Right cardiac atrium (tissue), 5 donors: ENCODE measurements at places on chromosomes 6 and 20. TPM values are rescaled to one million over a fixed set of nuclear protein-coding genes. Genes with fewer than 3 reads are reported as not detected.
A peak's percentile ranks its signal among the peaks of the same experiment; 100 is the strongest.

The OPRL1 gene
- total RNA-seq = 1.3 TPM

The FRK gene
- total RNA-seq = 5.8 TPM

DNA sequence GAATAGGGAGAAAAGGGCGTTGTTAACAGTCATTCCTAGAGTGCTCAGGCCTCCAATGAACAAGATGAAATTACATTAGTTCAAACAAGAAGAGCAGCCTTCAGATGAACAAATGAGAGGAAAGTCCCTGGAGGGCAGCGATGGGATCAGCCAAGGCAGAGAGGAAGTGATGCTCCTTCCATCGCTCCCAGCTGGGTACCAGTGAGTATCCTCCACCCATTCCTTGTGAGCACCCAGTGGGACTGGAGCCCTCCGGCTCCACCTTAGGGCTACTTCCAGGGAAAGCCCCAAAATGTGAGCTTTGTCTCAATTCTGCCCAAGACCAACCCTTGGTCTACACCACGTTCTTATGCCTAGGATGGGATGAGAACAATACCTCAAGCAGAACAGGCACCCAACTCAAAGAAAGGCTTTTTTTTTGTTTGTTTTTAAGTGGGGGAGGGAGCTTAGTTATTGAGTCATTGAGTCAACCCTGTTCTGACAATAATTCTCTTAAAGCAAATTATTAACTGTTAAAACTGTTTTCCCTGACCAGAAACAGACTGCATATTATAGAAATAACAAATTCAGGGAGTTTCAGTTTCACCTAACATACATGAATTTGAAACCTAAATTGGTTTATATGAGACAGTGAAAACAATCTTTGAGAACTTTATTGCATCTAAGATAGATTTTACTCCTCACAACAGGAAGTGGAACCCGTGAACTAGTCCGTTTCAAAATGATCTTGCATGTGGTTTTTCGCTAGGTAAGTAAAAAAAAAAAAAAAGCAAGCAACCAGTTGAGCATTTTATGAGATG is 106.9 kb downstream of the IPCEF1 start:
- no peak for DNase-seq

DNA sequence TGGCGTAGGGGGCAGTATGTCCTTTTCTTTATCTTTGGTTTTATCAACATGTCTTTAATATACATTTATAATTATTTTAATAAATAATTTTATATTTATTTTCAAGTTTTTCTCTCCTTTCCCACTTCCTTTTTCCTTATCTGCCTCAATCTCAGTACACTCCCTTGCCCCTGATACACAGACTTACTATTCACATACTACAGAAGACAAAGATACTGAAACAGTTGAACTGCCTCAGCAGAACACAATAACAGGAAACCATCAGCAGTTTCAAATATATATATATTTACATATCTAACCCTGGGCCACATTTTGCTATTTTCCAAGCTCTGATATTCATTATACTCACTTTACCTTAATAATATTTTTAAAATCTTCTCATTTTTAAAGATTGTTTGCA is 19.8 kb downstream of the IBTK start:
- DNase-seq = no peak

GRCh38 chr20:35353646-35354045 is 58.1 kb downstream of the UQCC1 start:
- DNase-seq = no peak

DNA sequence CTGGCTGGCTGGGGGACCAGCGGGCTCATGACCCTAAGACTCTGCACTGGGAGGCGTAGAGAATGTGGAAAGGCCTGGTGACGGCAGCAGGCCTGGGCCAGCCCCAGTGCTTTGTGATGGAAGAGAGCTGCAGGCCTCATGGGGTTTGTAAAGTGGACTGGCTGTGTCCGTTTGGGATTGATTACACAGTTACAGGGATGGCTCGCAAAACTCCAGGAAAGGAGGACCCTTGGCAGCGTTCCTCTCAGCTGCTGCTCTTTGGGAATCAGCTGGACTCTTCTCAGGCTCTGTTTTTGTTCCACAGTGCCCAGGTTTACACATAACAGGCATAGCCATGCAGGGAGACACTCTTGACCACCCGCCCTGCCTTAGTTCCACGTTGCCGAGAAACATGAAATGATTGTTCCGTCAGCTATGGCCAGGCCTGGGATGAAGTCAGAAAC is 89.0 kb downstream of the SLX4IP start:
- peak; percentile 86 for DNase-seq

GRCh38 chr6:116287689-116288282 is 8.1 kb upstream of the TSPYL1 start:
- DNase-seq = no peak

DNA sequence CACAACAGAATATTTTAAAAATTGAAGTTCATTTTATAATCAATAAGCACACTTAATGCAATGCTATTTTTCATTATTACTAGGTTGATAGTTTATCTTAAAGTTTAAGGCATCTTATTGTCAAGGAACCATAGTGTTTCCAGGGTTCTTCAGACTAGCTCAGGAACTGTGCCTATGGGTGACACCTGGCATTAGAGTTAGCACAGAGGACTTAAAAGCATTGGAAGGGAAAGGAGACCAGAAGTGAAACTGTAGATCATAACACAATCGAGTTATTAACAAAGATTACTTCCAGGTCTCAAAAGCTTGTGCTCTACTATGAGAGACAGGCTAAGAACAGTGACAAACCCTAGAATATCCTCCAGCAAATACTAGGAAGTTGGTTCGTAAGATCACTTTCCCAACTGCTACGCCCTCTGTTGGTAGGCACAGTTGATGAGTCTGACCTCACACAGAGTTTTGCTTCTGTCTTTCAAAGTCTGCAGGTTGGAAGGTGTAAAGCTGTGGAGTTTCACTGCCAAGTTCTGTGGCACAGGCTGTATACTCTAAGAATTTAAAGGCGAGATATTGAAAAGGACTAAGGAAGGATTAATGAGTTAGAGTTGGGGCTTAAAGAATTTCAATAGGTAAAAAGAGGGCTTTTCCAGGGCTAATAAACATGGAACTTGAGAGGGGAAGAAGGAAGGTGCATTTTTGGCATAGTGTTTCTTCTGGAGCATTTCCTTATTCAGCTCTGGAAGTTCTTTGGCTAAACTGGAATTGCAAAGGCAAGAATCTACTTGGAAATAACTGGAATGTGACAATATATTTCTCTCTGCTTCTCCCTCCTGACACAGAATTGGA is 531.3 kb upstream of the JAG1 start:
- peak; percentile 48 for DNase-seq

DNA sequence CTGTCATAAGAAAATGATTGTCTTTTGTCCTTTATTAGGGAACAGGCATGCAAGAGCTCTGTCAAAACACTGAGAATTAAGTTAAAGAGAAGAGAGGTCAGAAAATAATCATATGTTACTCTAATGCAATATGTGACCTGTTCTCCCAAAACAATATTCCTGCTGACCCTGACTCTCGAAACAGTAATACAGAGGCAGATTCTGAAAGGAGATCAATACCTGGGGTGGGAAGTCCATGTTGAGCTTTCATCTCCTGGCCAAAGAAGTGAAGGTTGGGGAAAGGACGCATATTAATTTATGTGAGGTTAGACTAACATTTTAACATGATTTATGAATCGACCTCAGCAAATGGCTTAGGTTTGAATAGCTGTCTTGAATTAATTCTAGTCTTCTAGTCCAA is 243.0 kb downstream of the PTPRK start:
- no peak for DNase-seq

DNA sequence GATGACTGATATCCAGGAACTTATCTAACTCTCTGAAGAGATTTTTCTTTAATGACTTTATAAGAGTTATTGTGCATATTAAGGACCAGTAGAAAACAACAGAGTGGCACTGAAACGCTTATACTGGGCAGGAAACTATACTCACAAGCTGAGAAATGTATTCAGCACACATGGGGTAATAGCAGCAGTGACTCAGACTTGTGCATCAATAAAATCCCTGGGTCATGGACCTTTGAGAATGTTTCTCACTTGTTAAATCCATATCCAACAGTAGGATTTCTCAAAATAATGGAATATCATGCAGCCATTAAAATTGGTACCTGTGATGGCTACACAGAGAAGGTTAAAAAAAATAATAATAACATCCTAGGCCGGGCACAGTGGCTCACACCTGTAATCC is 219.5 kb downstream of the BTBD9 start:
- DNase-seq = no peak

DNA sequence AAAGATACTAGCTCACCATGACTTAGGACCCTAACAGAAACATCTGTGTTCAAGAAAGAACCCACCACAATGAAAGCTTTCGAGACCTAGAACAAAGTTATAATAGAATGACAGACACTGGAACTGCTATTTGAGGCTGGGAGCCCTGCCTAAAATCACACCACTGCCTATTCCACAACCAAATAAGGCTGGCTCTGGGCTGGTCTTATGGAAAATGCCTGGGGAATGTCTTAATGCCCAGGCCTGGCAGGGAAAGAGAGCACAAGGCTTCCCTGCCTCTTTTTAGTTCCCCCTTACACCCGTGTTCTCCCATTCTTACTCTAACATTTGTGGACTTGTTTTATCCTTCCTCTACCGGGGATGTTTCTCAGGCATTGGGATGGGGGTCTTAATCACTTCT is 5.6 kb upstream of the METTL24 start:
- DNase-seq = no peak

DNA sequence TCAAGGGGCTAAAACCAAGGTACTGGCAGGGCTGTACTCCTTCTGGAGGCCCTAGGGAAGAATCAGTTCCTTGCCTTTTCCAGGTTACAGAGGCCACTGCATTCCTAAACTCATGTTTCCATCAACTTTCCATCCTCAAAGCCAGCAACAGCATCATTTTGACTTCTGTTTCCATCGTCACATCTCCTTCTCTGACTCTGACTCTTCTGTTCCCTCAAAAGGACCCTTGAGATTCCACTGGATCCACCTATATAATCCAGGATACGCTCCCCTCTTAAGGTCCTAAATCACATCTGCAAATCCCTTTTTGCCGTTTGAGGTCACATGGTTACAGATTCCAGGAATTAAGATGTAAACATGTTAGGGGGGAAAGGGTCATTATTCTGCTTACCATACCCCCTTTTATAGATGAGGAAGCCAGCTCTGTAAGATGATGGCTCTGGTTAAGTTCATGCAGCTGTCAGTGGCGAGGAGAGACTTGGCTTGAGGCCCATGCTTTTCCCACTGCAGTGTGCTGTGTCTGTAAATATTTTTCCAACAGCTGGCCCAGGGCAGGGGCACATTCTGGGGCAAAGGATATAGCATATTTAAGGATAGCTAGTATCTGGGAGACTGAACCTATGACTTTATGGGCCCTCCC is 114.6 kb downstream of the TNFRSF21 start:
- peak; percentile 20 for DNase-seq

- DNase-seq = no peak
Measured at GRCh38 chr6:151482290-151482689, 11.5 kb upstream of the CCDC170 start.

GRCh38 chr6:151436802-151437201 is 15.1 kb downstream of the RMND1 start:
- DNase-seq = no peak

DNA sequence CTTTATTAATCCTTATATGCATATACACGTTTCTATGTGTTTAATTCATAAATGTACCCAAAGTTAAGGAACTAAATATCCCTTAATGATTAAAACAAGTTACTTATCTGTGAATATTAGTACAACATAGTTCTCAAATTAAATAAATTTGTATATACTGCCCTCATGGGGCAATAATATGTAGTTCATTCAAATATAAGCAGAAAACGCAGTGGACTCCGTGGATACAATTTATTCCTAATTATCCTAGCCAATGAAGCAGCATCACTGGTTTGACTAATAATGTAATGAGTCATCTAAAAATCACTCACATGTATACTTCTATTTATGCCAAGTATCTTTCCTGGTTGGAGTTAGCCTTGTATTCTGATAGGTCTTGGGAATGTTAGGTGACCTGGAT is 111.6 kb downstream of the TBC1D32 start:
- no peak for DNase-seq

DNA sequence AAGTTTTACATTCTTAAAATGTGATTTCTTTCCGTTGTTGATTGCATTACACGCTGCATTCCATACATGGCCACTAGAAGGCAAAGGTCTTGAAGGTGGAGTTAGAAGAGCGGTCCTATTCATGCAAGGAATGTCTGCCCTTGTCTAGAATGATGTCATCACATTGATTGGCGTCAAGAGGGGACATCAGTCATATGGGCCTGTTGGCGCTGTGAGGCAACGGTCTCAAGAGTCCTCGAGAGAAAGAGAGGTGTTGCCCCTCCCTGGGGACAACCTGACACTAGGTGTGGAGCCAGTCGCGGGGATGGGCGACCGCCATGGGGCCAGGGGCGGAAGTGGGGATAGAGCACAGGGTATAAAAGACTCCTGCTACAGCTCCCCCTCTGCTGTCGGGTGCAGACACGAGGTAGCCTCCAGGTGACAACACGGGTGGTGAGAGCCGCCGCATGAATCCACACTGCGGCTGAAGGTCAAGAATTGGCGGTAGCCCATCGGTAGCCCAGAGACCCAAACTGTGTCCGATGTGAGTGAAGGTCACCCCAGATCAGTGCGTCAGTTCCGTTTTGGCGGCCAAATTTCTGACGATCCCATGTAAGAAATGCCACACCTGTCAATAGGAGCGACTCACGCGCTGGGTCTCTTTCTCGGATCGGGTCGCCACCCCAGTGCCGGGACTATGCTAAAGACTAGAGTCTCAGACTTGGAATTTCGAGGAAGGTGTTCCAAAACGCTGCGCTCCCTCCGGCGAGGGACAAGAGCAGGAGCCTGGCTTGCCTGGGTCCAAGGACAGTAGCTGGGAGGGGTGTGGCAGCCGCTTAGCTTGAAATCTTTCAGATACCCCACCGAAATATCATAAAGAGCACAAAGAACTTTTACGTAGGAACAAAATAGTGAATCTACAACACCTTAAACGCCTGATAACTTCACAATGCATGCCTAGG is 93.2 kb upstream of the ZNF184 start:
- no peak for DNase-seq

DNA sequence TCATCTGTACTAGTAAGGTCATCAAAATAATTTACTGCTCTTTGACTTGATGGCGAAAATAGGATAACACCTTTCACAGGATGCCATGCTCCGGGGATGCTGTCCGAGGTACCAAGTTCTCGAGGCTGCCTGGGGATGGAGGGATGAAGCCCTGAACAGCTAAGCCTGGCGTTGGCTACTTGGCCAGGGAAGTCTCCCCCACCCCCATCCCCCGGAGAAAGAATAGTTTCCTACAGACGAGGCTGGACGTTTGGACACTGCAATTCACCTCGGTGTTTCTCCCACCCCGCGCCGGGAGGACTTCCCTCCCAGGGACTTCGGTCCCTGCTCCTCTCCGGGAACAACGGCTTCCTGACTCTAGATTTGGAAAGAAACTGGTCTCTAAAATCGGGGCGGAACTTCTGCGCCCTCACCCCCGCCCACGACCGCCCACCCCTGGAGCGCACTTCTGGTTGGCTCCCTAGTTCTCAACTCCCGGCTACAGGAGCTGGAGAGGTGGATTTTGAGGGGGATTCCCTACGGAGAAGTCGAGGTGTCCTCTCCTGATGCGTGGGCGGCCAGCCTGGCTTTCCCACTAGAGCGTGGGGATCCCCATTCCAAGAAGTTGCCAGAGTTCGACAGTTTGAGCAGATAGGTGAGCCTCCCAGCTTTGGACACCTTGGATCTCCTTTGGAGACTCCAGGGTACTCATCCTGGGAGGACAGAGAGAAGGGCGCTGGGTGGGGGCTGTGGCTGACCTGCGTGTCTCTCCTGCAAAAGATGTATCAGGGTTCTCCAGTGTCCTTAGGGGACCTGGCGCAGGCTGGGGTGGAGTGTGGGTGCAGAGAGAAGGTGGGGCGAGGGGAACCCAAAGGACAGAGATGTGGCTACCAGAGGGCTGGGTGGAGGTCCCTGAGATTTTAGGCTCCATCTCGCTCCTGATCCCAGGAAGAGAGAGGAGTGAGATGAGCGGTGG is 1.1 kb downstream of the PCSK2 start:
- no peak for DNase-seq
